ENCODE measurements at places on chromosomes 6 and 20.
A peak's percentile ranks its signal among the peaks of the same experiment; 100 is the strongest.

DNA sequence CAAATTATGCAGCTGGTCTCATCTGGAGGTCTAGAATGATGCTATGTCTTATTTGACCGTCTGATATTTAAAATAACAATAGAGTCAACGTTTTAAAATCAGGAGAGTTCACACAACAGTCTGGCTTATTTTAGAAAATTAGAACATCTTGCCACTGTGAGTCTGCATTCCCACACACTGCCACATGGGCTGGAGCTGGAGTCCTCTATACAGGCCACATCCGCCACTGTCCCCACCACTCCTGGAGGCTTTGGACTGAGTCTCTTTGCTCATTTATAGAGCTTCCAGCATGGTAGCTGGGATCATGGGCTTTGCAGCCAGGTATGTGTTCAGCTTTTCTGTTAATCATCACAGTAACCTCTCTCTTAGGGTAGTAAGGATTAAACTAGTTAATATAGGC, 68.8 kb upstream of the ZNFX1 start:
- no peak for DNase-seq

GRCh38 chr6:24394780-24395437, 7.8 kb upstream of the MRS2 start:
- DNase-seq = no peak

DNA sequence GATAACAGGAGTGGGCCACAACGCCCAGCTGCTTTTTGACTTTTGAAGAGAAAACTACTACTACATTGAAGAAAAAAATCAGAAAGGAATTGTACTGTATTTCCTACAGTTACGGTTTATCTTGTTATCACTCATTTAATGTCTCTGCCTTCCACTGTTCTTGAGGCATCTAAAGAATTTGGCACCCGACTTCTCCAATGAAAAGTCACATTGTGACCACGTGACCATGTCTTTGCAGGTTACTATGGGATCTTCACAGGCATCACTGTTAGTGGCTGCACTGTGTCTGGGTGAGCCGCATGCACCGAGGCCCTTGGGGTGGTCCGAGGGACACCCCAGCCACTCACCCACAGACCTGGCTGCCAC, 26.8 kb downstream of the RRBP1 start:
- DNase-seq = no peak

- no peak for DNase-seq
Measured at GRCh38 chr6:157455731-157456523, 74.9 kb downstream of the ZDHHC14 start.

GRCh38 chr6:80540700-80541099, 434.2 kb downstream of the BCKDHB start:
- DNase-seq = no peak

- no peak for DNase-seq
Measured at GRCh38 chr6:150138638-150139037, 4.2 kb upstream of the PPP1R14C start.

DNA sequence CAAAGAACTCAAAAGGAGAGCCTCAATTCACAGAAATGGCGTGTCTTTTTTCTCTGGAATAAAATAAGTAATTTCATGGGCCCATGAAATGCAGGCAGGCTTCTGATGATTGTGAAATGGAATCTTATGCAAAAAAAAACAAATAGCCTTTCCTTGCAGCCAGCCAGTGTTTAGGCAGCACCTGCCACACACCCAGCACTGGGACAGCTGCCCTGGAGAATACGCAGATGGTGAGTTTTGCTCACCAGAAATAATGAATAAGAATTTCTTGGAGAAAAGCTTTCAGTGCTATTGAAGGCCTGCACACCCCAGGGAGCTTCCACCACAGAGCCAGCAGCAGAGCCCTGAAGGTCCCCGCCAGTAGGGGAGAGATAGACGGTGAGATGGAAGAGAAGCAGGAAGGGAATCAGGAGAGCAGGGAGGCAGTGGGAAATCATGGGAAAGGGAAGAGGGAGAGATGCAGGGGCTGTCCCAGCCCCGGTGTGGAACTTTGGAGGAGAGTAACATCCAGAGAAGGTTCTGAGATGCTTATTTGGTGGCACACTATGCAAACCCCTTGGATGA, 54.9 kb downstream of the PXDC1 start:
- DNase-seq = no peak

DNA sequence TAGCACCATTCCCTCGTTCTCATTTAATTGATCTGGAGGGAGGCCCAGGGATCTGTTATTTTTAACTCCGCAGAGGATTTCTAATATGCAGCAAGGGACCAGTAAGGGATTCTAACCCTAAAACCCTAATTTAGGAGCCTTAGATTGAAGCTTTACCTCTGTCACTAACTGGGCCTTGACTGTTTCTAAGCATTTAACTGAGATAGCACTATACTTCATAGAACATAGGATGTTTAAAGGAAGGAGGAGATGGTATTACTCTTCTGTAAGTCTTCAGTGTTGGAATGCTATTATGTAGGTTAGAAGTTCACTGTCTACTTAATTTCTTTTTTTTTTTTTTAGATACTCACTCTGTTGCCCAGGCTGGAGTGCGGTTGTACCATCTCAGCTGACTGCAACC, 242.5 kb downstream of the ZFAND3 start:
- no peak for DNase-seq

GRCh38 chr6:154164397-154164796, 125.4 kb downstream of the OPRM1 start:
- DNase-seq = no peak

- no peak for DNase-seq
Measured at GRCh38 chr20:29300579-29301551, 1956.6 kb upstream of the DEFB115 start.

- no peak for DNase-seq
Measured at GRCh38 chr20:60040471-60041162, 82.4 kb downstream of the CDH26 start.

GRCh38 chr20:8309634-8310033, 177.6 kb downstream of the PLCB1 start:
- DNase-seq = no peak

- no peak for DNase-seq
Measured at GRCh38 chr20:58988565-58988882, 7.5 kb downstream of the NELFCD start.

DNA sequence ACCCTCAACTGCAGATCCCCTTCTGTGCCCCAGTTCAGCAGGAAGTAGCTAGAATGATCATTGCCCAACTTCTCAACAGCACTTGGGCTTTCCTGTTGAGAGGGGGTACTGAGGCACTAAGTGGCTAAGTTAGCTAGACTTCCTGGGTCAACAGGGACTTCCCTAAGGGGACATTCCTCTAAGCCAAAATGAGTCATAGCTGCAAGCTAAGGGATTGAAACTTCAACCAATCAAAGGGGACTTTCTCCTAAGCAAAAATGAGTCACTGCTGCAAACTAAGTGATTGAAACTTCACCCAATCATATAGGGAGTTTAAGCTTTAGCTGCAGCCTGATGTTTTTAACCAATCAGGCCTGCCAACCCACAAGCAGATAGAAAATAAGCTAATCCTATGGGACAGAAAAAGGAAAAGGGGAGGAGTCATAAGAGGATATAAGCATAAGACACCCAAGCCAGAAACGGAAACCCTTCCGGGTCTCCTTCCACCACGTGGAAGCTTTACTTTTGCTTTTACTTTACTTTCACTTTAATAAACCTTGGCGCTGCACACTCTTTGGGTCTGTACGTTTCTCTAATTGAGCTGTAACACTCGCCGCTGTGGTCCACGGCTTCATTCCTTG, 659.0 kb upstream of the HS3ST5 start:
- no peak for DNase-seq

GRCh38 chr6:85364344-85364743, 85.5 kb upstream of the NT5E start:
- DNase-seq = no peak

DNA sequence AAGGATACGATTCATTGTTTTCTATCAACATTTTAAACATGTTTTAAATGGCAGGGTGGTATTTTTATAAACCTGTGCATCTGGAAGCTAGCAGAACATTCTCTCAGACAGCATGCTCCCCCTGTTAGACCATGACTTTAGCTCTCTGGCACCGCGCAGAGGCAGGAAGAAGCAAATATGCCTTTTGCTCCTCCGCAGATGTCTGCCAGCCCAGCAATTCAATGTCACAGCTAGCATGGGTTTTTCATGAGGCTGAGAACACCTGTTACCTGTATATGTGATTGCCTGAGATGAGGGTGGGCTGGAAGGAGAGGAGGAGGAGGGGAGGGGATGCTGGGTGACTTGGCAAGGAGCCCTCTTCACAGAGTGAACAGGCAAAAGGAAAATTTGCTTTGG, 6.7 kb downstream of the MTCH1 start:
- DNase-seq = no peak

DNA sequence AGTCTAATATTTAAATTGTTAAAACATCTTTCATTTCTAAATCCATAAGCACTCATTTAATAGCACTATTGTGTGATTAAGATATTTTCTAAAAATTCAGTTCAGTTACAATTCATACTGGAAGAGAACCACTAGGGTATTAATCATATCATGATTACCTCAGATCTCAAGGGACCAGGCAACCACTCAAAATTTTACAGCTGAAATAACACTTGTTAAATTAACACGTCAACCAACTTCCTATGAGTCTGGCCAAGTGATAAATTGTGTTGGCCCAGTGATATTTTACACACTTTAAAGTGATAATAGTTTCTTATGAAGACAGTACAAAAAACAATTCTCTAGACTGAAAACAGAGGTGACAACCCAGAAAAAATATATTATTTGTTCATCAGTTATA, 869.0 kb upstream of the ADGRB3 start:
- no peak for DNase-seq

DNA sequence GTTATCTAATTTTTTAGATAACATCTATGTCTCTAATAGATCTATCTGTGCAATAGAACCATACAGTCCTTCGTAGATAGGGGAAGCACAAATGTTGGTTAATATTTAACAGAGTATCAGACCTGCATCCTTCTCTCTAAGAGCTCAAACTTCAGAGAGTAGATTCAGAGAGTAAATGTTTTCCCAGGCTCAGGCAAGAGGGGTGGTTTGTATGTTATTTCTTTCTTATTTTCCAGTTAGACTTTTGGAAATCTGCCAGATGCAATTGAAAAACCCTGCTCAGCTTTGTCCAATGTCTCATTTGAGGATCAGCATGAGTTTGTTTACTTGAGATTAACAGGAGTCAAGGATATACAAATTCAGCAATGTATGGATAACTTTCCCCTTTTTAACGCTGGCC, 361.9 kb downstream of the BCKDHB start:
- no peak for DNase-seq

GRCh38 chr6:91288741-91289140, 701.9 kb upstream of the MAP3K7 start:
- no peak for DNase-seq

GRCh38 chr6:53139841-53140413, 8.7 kb downstream of the GCM1 start:
- DNase-seq = no peak

- DNase-seq = no peak
Measured at GRCh38 chr6:64736421-64736950, 970.5 kb downstream of the EYS start.

DNA sequence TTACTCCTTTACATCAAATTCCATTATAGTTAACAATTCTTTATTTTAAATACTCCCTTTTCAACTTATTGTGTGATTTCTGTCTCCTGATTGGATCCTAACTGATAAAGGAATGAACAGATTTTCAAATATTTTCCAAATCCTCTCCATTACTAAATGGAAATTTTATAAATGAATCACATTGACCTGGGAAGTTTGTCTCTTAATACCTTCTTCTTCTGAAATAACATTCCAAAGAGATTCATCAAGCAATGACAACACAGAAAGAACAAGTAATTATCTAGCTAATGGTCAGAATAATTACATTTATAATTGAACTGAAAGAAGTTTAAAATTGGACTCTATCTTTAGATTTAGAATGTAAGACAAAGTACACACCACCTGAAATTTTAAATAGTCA, 515.4 kb upstream of the PTCHD4 start:
- DNase-seq = no peak

DNA sequence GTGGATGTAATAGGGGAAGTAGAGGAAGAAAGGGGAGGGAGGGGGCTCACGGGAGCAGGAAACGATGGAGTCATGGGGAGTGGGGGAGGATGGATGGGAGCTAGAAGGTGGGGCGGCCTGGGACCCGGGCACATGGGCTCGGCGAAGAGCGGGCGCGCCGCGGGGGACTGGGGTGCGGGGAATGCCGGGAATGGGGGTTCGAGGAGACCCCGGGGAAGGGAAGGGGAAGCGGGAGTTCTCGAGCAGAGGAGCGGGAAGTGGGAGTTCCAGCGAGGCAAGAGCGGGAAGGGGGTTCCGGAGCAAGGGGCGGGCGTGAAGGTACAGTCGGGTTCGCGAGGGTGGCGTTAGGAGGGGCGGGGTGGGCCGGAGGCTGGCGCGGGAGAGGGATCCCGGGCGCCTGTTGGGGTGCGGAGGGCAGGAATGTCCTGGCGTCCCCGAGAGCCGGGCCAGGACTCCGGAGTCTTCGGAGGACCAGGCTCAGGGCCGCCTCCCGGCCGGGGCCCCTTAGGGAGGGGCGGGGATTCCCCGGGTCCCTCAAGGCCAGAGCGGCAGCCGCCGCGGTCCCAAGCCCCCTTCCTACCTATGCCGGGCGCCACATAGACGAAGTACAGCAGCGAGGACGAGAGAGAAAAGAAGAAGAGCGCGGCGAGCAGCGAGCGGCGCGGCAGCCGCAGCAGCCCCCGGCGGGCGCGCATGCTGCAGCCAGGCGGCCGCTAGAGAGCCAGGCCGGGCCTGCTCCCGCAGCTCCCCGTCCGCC, 504 bp downstream of the B4GALT5 start:
- DNase-seq = no peak

DNA sequence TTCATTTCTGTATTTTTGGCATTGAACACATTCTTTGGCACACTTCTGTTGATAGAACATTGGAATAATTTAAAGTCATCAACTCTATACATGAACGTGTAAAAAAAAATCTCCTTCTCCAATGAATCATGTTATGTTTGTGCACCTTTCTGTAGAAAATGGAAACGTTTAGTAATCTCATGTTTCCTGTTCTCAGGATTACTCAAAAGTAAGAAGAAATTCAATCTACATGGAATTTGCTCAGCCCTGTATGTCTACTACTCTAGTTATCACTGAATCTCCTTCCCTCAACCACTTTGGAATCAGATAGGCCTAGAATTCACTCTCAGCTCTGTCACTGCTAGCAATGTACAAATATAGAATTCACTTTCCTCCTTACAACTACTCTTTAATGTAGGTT, 103.6 kb downstream of the COL21A1 start:
- no peak for DNase-seq

DNA sequence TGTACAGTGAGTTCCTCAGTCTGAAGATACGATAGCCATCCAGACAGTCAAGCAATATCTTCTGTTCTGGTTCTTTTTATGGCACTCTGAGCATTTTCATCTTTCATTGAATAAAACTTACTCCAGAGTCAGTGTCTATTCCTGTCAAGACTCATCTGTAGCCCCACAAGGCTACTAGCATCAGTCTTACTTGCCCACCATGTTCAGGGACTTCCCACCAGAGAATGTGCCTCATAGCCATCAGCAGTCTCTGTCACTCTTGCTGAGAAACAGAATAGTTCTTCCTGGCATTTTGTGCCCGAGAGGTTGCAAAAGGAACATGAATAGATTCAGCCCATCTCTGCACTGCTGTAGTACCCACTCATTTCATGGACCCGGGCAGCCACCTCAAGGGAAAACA, 12.7 kb upstream of the DCBLD1 start:
- DNase-seq = no peak

GRCh38 chr20:15411781-15412180, 1074.4 kb upstream of the FLRT3 start:
- DNase-seq = no peak

GRCh38 chr20:50475681-50476292, 34.4 kb upstream of the PTPN1 start:
- DNase-seq = no peak

- DNase-seq = no peak
Measured at GRCh38 chr20:61728326-61728725, 337.4 kb downstream of the TAF4 start.

GRCh38 chr6:128519132-128519930, 1.1 kb downstream of the PTPRK start:
- DNase-seq = peak; percentile 1
